ENCODE measurements at places on chromosomes 1 and 21.

DNA sequence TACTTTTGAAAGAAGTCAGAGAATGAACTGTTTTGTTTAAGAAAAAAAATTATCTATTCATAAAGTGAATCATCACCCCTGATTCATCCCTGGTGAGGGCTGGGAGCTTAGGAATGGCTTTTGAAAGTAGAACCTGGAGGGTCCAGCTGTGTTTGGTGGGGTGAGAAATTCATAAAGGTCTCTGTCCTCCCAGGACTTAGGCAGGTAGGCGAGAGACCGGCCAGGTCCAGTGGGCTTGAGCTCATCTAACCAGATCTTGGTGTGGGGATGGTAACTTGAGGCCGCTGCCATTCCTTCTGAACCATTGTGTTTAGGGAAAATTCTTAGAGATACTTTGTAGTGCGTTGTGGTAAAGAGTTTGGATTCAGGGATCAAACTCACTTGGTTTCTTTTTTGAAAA is 156.8 kb upstream of the TNR start:
- DNase-seq, result no peak

- DNase-seq, result no peak
Observed at GRCh38 chr1:31883357-31883942, 54.7 kb downstream of the PTP4A2 start.

GRCh38 chr1:240524356-240525069 is 87.4 kb downstream of the GREM2 start:
- no peak for DNase-seq

GRCh38 chr21:15247613-15248012 is 182.8 kb upstream of the NRIP1 start:
- no peak for DNase-seq

DNA sequence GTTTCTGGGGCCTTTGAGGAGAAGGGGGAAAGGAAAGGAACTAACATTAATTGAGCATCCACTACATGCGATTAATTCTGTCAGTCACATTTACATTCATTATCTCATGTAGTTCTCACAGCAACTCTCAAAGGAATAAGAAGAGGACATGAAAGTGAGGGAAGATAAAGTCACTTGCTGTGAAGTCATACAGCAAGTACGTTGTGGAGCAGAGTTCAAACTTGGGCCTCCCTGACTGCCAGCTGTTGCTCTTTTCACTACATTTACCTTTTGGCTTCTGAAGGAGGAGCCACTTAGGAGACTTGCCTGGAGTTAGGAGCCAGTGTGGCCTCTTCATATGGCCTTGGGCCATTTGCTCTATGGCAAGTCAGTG is 6.2 kb downstream of the ZNF691 start:
- DNase-seq, result peak; percentile 66

- no peak for DNase-seq
Observed at GRCh38 chr1:178634445-178634844, 90.6 kb upstream of the RALGPS2 start.

Measured in NCI-H446 treated with DMSO at 0.1 percent for 48 hours (cell line).